ENCODE measurements at places on chromosomes 2 and 18.

- no peak for DNase-seq
Observed at GRCh38 chr2:25891672-25892071, 13.4 kb upstream of the ASXL2 start.

DNA sequence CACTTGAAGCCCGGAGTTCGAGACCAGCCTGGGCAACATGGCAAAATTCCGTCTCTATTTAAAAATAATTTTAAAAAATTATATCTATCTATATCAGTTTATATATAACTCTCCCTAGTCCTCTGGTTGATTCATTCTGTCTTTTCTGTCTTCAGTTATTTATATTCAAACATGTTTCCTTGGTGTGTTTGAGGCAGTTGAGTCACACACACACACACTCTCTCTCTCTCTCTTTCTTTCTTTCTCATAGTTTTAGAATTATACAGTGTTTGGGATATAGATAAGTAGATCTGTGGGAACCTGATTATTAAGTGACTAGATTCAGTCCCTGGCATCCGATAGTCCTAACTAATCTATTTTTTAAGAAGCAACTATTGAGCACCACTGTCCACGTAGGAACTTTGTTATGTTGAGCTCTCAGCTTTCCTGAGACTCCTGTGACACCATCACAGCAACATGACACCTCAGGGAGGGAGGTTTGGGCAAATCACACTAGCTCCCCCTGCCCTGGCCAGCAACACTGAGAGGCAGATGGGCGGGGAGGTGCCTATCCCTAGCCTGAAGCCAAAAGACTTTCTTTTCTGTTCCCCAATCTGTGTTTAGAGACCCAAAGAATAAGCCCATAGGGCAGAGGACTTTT lies 482.7 kb downstream of the DLGAP1 start:
- DNase-seq = no peak

DNA sequence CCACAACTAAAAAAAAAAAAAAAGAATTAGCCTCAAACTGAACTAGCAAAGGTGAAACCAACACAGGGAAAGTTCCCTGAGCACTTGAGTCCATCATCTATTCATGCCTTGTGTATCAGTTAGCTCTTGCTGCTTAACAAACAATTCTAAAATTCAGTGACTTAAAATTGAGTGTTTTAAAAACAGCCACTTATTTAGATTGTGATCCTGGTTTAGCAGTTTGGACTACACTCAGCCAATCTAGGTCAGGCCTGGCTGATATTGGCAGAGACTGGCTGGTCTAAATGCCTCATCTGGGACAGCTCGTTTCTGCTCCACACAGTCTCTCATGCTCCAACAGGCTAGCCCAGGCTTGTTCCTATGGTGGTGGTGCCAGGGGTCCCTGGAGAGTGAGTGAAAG lies 247.9 kb downstream of the ATAD2B start:
- no peak for DNase-seq

- no peak for DNase-seq
Observed at GRCh38 chr2:195741191-195741590, 84.2 kb downstream of the SLC39A10 start.

All from putamen (tissue), 1 donor.